ENCODE measurements at places on chromosomes 1 and 21.

GRCh38 chr1:174075245-174075692 lies 53.1 kb upstream of the RC3H1 start:
- DNase-seq, result no peak

GRCh38 chr1:247639381-247639981 lies 34.1 kb downstream of the OR2G3 start:
- DNase-seq, result peak; percentile 9

DNA sequence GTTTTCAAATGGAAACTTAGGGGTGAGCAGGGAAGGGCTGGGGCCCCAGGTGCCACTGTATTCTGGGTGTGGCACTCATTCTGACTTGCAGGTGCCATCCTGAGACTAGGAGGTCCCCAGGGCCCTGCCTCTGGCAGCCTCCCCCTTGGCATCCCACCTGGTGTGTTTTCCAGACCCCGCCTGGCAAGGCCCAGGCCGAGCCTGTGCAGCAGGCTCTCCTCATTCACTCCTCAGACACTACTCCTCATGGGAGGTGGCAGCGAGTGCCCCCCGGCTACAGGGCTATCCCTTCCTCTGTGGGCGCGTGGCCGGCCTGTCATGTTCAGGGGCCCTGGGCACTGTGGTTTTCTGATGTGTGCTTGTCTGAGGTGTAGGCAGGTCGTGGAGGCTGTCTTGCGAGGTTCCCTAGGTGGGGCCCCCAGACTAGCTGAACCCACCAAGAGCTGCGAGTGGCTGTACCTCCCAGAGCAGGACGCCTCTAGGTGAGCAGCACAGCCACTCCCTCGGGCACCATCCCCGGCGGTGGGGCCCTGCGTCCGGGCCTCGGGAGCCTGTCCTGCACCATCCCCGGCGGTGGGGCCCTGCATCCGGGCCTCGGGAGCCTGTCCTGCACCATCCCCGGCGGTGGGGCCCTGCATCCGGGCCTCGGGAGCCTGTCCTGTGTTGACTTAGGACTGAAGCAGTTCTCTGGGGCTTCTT lies 13.2 kb downstream of the SLX9 start:
- DNase-seq, result no peak

GRCh38 chr1:100930494-100930893 lies 34.6 kb downstream of the SLC30A7 start:
- DNase-seq, result no peak

GRCh38 chr1:83113652-83114051 lies 885.3 kb downstream of the TTLL7 start:
- no peak for DNase-seq

- DNase-seq, result no peak
Measured at GRCh38 chr1:36773827-36774541, 260.3 kb downstream of the GRIK3 start.

GRCh38 chr1:239186487-239186886 lies 199.9 kb upstream of the CHRM3 start:
- no peak for DNase-seq

DNA sequence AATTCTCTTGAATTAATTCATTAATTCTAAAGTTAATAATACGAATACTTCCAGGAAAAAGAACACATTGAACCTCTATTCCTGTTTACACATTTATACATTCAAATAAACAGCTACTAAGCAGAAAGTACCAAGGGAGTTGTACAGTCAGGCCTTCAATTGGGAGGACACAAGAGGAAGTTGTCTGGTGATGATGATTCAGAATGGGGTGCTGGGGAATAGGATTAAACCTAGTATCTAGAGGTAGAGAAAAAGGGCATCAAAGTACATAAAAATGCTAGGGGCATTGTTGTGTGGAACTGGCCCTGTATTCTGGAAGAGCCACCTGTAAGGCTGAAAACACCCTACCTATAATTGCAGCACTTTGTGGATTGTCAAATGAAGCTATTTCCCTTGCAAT lies 71.7 kb upstream of the MROH9 start:
- DNase-seq, result no peak

DNA sequence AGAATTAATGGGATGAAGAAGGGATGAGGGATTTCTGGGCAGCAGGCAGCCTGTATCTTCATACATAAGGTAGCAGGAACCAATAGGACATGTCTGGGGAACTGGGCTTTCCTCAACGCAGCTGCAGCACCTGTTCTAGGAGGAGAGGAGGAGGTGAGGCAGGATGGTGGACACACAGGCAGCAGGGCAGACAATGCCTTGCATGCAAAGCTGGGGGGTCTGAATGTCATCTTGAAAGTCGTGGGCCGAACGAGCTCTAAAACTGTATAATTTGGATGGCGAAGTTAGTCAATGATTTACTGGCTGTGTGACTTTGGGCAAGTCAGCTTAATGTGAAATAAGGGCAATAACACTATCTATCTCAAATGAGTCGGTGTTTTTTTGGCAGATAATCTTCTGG lies 124.4 kb downstream of the BEND5 start:
- no peak for DNase-seq

DNA sequence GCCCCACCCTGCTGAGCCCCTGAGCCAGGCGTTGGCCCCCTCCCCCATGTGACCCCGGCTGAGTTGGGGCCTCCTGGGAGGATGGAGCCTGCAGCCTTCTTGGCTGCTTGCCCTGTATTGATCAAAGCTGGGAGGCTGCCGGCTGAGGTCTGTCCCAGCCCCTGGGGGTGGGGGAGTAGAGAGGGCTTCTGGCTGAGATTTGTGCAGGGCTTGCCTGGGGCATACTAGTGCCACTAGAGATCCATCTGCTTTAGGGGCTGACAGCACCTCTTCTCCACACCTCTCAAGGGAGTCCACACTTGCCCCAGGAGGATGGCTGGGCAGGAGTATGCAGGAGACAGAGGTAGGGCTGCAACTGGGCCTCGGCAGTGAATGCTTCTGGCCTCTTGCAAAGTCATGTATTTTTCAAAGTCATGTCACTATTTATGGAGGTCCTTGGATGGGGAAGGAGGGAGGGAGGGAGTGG lies 53.6 kb upstream of the SSBP3 start:
- DNase-seq, result no peak

DNA sequence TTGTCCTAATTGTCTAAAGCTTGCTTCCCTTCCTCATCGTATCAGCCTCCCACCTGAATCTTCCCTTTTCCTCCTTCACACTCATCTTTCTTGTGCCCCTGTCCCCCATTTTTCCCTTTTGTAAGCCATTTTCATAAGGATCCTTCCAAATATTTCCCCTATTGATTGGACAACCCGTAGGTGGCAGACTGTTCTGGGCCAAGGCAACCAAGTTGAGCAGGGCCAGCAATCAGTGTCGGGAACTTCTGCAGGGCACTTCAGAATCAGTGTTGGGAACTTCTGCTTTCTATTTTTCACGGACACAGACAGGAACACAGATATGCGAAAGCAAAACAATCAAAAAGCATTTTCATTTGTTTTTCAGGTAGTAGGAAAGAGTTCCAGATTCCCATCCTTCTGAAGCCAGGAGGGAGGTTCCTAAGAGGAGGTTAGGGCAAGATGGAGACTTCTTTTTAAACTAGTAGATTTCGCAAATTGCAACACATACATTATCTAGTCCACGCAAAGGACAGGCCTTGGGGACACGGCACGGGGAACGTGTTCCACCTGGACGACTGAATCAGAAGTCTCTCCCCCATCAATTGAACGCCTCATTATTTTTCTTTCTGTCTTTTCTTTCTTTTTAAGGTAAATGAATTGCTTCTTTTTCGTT lies 691 bp upstream of the MPZL1 start:
- peak; percentile 73 for DNase-seq

- DNase-seq, result no peak
Measured at GRCh38 chr1:34926894-34927293, 2.6 kb downstream of the DLGAP3 start.

- DNase-seq, result no peak
Measured at GRCh38 chr1:80624682-80625081, 1176.1 kb upstream of the ADGRL2 start.

DNA sequence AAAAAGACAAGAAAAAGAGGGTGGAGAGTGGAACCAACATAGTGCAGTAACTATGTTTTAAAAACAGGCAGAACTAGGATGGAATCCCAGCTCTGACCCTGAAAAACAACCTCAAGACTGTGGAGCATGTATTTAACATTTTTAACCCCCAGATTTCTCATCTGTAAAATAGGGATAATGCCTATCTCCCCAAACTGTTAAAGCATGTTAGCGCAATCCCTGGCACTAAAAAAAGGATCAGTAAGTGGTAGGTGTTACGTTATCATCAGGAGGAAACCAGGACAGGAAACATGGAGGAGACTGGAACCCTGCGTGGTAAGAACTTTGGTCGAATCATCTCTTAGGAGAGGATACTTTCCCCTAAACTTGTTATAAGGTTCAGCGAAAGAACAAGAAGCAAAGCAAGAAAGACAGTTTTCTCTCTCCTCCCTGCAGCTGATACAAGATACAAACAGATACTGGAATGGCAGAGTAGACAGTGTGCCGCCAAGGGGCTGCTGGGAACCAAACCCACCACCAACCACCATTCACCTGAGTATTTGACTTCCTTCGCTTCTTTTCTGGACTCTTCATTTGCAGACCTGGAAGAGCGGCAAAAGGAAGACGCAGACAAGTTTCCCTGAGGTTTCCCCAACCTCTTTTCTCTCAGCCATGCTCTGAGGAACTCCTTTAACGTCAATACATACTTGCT lies 991 bp downstream of the PYGO2 start:
- DNase-seq, result no peak

DNA sequence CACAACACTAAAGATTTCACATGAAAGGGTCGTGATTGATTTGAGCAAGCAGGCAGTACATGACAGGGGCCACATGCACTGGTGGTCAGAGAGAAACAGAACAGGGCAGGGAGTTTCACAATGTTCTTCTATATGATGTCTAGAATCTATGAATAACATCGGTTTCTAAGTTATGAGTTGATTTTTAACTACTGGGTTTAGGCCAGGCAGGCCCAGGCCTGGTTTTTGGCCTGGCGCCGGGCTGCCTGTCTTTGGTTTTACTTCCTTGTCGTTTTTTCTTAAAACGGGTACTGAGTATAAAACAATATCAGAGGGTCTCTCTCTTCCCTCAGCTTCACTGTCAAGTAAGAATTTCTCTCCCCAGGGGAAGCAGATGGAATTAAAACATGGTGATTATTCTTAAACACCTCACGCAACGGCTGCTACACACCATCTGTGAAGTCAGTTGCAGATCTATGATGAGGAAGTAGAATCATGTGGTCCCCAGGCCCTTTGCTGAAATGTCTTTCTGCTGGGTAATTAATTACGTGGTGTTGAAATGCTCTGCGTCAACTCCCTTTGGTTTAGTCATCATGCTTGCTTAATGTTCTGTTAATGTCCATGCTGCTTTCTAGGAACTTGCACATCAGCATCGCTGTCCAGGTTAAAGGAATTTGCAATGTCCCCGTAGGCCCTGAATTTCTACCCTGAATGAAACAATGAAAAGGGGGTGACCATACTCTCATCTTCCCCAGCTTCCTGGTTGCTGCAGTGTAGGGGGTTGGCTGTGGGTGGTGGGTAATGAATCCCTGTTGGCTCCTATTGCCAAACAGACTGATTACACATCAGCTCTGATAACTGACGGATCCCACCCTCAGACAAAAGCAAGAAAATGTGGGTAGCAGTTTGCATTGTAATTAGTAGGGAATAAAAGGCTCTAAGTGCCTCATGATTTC lies 70.3 kb downstream of the SERINC2 start:
- peak; percentile 43 for DNase-seq

- no peak for DNase-seq
Measured at GRCh38 chr1:243933495-243933894, 83.5 kb upstream of the AKT3 start.

- DNase-seq, result no peak
Measured at GRCh38 chr21:38810034-38810825, 4.5 kb downstream of the ETS2 start.

DNA sequence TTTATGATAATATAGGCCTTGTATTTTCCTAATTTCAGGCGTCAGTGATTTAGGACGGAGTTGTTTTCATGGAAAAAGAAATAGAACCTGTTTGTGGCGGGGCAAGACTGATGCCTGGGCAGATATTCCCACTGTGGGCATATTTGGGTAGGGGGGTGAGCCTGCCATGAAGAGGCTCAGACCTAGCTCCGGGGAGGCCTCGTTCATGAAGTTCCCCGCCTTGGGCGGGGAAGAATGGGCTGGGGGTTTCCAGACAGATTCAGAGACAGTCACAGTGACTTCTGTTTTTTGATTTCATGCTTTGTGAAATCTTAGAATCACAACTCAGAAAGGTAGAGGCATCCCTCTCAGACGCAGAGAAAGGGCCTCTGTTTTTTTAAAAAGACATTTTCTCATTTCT lies 36.1 kb downstream of the RUNX3 start:
- no peak for DNase-seq

DNA sequence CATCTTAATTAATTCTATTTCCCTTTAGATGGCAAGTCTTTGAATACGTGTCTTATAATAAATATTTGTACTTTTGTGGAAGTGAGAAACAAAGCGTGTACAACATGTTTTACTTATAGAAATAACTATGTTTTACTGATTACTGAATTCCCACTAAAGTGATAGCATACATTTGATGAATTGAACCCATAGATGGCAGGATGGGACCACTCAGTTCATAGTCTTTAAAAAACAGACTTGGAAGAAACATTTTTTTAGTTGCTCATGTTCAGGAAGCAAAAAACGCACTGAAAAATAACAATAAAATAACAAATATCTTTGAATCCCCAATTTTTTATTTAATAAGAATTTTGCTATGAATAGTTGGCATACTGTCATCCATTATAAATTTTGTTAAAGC lies 507.1 kb upstream of the ZRANB2 start:
- DNase-seq, result peak; percentile 43

DNA sequence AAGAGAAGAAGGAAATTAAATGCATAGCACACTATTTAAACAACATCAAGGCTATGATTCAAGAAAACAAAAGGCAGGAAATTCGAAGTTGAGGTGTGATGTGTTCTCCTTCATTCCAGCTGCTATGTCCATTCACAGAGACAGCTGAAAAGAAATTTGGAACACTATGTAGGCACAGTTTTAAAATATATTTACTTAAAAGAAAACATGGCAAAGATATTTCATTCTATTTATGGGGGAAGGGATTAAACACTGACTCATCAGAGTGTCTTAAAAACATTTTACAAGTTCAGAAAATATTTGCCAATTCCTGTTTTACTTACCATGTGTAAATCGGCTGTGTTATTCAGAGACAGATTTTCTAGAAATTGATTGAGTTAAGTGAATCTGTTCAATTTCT lies 39.4 kb upstream of the NGF start:
- no peak for DNase-seq

DNA sequence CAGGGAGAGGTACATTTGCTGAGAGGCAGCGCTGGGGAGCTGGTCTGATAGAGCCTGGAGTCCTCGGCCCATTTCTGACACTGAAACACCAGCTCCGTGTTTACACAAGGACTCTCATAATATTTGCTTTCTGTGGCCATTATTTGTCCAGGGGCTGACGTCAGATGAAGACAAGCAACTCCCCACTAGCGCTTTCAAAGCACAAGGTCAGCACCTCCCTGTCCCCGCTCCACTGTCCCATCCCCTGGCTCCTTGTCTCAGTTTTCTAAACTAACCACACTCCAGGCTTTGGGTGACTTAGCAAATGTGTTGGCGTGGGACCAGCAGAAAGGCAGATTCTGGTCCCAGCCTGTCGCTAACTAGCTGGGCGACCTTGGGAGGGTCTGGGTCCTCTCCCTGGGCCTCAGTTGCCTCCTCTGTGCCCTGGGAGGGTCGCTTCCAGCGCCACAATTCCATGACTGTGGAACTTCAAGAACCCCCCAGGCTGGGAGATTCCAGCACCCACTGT lies 37.4 kb upstream of the ZBTB40 start:
- no peak for DNase-seq

Data from globus pallidus (tissue), 1 donor.